Right kidney (tissue), 9 donors: ENCODE measurements at places on chromosomes 1 and 21.

DNA sequence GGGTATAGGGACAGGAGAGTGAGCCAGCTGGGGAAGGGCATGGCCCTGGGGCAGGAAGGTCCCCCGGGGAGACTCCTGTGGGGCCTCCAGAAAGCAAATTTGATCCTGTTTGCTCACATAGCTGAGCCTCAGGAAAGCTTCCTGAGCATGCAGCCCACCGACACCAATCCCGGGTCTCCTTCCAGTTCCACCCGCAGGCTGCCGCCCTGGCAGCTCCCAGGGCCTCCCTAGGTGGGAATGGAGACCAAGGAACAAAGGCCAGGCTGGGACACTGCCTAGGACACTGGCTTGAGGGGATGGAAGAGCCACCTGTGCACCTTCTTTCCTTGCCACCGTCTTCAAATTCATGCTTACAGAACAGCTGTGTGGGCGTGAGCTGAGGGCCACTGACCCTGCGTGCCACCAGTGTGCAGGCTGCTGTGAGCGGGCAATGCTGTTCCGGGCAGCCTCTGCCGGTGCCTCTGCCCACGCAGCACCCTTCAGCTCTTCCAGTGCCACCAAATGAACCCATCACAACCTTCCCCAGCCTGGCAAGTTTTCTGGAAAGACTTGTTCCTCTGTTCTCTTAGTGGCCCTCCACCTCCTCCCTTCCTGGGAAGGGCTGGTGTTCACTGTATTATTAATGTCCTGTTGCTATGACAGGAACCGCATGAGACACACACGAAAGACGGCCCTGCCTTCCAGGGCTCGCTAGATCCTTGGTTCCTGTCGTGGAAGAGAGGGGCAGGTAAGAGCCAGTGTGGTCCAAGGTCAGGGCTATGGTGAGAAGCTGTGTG, 53.6 kb downstream of the ACBD3 start:
- peak; percentile 62 for DNase-seq

DNA sequence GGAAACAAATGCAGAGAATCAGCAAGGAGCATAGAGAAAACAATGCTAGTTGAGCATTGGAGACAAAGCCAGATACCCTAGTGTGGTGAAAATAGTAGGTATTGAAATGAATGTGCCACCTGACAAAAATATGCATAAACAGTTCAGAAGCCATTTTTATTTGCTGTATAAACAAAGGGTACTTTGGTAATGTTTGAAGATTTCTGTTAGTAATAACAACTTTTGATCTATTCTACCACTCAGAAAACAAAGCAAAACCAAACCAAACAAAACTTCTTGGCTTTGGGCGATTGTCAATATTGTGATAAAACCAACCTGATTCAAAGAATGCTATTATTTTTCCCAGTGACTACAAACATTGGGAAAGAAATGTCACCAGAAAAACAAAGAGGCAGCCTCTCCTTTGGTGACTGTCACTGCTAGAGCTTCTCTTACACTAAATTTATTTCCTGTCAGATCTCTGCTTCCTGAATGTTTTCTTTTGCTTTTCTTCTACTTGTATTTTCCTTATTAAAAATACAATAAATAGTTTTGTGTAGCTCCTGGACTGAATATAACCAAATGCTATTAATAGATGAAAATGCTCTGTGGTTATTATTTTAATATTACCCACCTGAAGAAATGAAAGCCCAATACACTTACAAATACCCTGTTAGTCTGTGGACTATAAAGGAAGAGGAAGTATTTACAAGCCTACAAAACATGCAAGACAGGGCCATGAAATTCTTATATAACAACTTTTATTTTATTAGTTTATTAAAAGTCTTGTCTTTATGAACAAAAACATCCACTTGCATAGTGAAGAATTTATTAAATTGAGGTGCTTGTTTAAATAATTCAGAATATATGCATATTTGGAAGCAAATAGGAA, 5.7 kb downstream of the ATP6V1G3 start:
- DNase-seq, result no peak

GRCh38 chr1:2103266-2103900, 53.2 kb downstream of the PRKCZ start:
- no peak for DNase-seq

DNA sequence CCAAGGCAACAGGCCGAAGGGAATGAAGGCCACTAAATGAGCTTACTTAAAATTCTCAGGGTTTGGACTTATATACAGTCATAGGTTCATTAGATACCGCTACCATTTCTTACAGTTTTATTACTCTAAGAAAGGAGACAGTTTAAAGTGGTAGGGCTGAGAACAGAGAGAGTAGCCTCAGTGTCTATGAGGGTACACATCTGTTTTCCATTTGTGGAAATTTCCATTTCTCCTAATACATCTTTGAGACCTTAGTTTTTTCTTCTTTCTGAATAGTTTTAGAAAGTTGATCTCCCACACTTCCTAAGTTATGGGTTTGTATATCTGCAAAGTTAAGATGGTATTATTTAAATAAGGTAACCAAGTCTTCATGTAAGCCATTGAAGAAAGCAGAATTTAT, 1279.1 kb downstream of the NCAM2 start:
- DNase-seq, result no peak

DNA sequence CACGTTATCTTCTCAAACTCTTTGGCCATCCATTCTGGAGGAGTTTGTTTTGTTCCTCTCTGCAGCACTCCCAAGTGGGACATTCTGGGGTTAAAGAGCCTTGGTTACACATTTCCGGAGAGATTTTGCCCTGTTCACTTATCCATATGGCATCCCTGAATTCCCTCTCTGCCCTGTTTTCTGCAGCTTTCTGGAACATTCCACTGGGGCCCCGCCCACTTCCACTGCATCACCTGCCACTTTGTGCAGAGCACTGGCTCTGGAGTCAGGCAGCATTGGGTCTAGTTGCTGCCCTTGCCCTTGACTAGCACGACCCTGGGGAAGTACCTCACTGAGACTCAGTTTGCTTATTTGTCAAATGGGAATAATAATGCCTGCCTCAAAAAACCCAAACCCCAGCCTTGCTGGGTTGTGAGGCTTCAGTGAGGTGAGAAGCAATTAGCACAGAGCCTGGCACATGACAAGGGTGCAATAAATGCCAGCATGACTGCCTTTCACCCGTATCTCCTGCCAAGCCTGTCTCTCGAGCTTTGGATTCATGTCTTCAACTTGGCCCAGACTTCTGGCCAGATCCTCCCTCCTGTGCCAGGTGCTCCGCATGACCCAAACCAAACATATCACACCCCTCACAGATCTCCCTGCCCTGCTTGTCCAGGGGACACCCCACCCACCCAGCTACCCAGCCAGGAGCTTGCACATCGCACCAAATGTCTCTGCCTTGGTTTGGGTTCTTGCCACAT, 38.3 kb downstream of the IL6R start:
- DNase-seq, result no peak

- DNase-seq, result no peak
These were observed 13.3 kb upstream of the SIPA1L2 start for GRCh38 chr1:232643251-232643650.

DNA sequence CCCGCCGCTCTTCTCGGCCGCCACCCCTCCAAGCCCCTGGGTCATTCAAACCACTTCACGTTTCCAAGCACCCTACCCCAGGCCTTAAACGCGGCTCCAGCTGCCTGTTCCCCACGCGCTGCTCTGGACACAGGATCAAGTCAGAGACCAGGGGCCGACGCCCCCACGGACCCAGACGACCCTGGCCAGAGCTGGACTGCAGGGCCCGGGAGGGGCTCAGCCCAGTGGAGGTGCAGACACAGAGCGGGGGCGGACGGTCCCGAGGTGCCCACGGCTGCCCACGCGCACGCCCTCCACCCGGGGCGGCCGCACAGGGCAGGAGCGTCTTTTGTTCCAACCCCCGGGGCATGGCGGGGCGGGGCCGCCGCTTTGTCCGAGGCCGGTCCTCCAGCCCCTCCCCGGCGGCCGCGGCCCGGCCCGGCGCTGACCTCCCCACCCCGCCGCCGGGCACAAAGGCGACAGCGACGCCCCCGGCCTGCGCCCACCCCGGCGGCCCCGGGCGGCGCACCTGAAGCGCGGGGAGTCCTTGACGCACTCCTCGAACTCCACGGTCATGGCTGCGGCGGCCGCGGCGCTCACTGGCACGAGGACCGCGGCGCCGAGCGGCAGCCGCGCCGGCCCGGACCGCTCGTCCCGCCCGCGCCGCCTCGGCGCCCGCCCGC, 338 bp downstream of the ACAP3 start:
- DNase-seq, result no peak

- DNase-seq, result no peak
These were observed 114.2 kb upstream of the IPO9 start for GRCh38 chr1:201714542-201715329.

DNA sequence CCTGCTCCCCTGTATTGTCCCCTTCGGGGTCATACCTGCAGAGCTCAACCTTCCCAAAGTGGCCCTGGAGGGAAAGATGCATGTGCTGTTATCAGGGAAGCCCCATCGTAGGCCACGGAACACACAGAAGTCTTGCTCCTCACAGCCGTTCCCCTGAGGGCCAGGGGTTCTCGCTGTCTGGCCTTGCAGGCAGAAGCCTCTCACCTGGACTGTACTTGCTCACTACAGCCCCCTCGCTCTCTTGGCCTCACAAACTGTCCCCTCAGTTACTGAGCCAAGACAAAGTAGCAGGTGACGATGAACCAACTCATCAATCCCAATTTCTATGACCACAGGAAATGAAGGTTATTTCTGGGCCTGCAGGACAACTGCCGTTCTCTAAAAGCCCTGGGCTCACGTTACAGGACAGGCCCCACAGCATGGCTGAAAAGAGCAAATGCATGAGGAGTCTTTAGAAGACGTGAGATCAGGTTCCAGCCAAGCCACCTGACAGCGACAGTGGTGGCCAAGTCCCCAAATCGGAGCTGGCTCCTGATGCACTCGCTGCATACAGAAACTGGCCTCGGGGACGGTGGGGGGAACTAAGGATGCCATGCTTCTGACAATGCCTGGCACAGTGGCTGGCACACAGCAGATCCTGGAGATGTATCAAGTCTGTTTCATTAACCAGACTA, 95.0 kb downstream of the RAVER2 start:
- no peak for DNase-seq

DNA sequence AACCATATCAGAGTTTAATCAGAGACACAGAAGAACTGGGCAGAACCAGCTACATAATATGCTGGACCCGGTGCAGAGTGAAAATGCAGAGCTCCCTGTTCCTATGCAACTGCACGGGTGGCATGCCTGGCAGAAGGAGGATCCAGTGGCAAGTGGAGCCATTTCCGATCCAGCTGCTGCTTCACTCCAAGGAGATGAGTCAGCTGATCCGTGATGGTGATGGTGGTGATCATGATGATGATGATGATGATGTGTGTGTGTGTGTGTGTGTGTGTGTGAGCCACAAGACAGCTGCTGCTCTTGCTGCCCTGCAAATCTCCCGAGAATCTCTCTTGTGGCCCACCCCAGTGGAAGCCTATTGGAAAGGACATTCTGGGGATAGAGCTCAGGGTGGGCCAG, 133.0 kb downstream of the URB2 start:
- no peak for DNase-seq

DNA sequence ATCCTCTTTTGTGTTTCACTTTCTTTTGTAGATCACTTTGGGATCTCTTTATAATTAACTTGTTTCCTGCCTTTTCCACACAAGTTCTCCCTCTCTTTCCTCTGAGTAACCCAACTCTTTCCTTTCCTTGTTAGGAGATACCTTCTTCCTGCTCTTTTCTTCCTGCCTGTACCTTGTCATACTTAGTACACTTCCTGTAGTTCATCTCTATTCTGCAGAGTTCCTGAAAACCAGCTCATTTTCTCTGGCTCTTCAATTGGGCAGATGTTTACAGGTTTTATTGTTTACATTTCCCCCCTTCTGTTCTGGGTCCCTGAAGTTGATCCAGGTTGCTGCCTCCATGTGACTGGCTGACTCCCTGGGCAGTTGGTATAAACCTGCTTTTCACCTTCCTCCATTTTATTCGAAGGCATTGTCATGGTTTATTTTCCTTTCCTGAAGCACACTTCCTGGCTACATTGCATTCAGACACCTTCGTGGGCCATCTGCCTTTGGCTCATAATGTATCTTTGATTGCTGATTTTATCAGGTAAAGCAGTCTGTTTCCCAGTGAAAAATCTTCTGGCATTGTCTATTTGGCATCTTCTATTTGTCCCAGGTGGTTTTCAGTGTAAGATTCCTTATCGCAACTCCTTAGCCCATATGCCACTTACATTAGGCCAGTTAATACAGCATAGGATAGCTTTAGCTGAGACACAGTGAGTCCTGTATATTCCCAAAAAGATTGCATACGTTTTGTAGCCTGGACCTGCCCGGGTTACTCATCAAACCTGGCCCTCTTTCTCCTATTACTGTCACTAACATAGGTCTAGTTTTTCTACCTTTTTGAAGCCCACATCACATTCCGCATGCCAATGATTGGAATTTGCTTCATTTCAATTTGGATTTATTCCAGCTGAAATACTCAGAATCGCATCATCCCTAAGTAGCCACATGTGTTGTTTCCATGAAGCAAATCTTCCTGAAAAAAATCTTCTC, 15.4 kb downstream of the CTH start:
- DNase-seq, result no peak

DNA sequence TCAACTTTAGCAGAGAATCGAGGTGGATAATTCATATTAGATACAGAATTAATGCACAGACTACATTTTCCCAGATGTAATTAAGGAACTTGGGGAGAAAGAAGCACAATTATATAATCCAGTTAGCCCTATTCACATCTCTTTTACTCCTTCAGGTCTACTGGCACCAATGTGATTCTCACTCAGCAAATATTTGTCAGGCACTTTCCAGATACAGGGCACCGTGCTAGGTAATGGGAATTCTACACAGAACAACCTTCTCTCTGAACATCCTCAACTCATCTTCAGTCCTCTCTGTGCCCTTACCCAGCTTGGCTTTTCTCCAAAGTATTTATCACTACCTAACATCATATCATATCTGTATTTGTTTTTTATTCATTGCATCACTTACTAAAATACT, 15.6 kb upstream of the PROX1 start:
- no peak for DNase-seq

DNA sequence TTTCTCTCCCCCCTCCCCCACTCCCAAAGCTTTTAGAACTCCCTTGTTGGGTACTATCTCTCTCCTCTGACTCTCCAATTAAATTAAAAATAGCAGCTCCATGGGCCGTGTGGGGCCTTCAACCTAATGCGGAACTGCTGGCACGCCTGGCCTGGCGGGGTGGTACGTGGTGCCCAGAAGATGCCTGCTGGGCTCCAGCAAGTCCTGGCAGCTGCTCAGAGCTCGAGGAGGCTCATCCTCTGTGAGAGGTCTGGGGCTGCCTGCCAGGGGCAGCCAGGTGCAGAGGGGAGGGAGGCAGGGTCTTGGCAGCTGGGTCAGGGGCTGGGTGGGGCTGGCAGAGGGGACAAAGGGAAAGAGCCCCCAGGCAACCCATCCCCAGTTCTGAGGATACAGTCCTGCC, 74.4 kb downstream of the ACTL8 start:
- DNase-seq, result no peak

DNA sequence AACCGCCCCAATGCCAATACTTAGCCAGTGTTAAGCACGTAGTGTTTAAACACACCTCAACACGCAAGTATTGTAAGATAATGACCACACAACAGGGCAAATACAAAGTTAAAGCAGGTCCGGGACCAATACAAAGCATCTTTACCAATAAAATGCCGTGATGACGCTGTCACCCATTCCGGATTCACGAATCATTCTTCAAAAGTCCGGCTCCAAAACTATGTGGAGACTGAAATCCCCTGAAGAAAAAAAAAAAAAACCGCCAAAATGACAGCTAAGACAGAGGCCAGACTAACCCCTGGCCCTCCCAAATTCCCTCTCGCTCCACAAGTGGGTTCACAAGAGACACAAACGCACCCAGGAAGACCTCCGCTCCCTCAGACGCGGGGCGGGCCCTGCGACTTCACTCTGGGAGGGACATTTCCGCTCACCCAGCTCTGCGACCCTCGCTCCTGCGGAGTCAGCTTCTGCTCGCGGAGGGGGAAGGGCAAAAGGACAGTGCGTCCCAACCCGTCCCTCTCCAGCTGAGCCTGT, 625 bp upstream of the DARS2 start:
- DNase-seq, result peak; percentile 1
